ENCODE measurements at places on chromosomes 7 and 10.

DNA sequence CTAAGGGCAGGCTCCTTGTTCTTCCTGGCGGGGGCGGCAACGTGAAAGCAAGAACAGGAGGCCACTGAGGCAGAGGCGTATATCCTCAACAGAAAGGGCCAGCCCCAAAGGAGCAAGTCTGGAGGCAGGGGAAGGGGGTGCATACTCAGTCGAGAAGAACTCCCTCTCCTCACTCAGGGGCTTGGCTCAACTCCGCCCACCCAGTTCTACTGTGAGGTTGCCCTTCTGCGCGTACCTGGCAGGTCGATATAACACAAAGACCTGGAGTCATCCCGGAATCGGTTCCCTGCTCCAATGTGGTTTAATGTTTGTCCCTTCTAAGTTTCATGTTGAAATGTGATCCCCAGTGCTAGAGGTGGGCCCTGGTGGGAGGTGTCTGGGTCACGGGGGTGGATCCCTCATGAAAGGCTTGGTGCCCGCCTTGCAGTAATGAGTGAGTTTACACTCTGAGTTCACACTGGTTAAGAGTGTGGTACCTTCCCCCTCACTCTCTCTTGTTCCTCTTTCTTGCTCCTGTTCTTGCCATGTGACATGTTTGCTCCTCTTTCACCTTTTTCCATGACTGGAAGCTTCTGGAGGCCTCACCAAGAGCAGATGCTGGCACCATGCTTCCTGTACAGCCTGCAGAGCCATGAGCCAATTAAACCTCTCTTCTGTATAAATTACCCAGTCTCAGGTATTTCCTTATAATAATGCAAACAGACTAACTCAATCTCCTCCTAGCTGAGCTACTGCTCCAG lies 32.6 kb downstream of the GSDME start:
- DNase-seq: no peak

DNA sequence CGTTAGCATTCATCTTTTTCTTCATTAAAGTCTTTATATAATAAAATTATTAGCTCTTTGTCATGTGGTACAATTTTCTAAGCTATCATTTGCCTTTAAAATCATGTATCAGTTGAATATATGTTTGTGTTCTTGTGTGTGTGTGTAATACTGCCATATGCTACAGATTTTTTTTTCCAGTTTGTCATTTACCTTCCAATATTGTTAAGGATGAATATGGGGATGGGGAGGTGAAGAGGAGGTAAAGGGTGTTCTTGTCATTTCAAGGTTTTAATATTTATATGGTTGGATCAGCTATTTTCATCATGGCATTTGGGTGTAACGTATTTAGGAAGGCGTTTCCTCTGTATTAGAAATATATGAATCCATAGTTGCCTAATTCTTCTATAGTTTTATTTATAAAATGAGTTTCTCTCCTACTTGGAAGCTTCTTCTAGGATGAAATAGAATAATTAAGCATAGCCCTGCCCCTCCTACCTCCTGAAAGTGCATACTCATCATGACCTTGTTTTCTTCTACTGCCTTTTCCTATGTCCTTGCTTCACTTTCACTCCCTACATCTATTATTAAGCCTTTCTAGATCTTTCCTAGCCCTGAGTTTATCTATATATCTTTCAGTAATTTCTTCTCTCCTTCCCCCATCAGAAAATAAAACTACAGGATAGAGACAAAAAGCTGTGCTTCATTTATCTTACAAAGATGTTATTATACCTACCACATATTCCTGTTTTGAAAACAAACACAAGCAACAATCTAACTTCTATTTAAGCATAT lies 25.1 kb downstream of the RAB18 start:
- DNase-seq: no peak

- peak; percentile 39 for DNase-seq
Measured at GRCh38 chr7:151410405-151411390, 860 bp upstream of the WDR86 start.

GRCh38 chr10:68086910-68087684 lies 12.0 kb upstream of the HERC4 start:
- no peak for DNase-seq

DNA sequence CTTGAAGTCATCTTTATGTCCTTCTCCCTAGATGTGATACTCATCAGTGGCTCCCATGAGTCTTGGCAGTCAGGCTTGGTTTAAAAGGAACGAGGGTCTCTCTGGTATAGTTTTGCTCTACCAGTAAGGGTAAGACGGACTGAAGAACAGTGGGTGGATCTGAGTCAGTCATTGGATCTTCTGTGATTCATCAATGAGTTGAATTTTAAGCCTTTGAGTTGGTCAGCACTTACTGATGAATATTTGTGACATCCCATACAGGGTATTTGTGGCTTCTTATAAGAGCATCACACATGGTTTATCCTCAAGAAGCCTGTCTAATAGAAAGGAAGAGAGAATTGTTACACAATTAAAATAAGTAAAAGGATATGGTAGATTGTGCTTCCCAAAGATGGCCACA lies 87.3 kb upstream of the NAMPT start:
- DNase-seq: no peak

- no peak for DNase-seq
Measured at GRCh38 chr10:12509016-12509793, 159.9 kb downstream of the CAMK1D start.

- DNase-seq: no peak
Measured at GRCh38 chr7:136062625-136063325, 85.6 kb upstream of the MTPN start.

DNA sequence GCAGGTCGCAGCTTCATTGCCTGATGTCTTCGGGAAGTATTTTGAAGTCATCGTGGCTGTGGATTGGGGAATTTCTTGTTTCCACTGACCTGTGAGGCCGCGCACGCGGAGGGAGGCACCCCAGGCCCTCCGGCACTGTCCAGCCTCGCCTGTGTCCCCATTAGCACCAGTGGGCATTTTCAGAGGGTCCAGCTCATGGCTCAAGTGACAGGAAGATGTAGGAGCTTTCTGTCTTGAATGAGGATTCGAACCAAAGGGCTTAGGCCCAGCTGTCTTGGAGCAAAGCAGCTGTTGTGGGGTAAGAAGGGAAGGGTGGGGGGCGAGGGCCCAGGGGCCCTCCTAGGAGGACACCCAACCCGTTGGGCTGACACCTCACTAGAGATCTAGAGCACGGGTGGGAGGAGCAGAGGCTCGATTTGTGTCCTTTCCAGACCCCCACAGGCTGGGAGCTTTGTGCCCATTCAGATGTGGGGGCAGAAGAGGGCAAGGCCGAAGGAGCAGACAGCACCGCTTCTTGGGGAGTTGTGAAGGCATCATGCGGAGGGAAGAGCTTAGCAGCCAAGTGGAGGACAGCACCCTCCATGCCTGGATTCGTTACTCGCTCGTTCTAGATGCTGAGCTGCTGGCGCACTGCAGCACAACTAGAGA lies 914 bp downstream of the ZNF37A start:
- DNase-seq: no peak

DNA sequence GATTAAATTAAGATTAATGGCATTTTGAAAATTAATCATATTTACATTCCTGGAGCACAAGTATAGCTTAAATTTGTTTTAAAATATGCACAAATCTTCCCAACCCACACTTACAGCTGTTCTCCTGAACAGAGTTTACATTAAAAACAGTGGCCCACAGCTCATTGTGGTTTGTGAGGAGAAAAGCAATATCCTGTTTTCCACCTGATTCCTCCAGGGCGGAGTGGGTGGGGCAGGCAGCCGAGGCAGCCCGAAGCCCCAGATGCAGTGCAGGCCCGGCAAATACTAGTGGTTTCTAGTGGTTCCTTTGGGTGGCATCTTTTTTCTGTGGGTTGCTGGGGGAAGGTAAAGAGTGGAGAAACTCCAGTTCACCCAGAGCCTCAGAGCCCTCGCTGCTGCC lies 280.8 kb downstream of the ARHGAP12 start:
- no peak for DNase-seq

DNA sequence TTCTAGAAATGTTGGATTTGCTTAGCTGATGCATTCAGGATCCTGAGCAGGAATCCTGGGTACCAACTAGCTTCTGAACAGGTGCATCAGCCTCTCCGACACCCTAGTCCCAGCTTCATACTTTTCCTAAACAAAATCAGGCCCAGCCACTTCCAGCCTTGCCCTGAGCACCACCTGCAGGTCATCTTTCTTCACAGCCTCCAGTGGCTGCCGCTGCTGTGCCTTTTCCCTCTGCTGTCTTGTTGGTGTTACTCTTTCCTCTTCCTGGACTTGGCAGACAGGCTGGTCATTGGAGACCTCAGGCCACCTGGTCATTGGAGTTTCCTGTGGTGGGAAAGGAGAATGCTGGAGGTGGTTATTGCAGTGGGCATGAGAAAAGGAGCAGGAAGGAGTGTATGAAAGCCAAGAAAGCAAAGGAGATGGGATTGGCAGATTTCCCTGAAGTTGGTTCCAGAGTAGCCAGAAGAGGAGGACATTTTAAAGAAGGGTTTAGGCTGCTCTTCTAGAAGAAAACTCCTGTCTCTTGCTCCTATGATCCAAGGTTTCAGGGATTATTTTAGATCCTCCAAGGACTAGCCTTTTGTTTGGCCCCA lies 48.2 kb upstream of the NFKB2 start:
- no peak for DNase-seq

- DNase-seq: no peak
Measured at GRCh38 chr10:64059884-64060283, 538.7 kb downstream of the REEP3 start.

DNA sequence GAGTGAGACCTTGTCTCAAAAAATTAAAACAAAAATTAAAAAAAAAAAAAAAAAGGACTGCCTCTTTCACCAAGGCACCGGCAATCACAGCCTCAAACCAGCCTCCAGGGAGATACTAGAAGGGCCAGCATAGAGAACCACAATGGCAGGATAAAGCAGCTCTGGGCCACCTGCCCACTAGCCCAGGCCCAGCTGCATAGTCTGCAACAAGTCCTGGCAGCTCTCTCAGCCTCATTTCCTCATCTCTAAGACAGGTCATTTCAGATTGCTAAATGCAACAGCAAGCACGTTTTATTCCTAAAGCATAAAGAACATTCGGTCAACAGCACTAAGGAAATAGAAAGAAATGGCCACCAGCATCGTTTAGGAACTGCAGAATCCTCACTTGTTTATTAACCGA lies 28.8 kb downstream of the XPNPEP1 start:
- DNase-seq: no peak

GRCh38 chr10:12299222-12299965 lies 50.0 kb upstream of the CAMK1D start:
- DNase-seq: no peak

- DNase-seq: no peak
Measured at GRCh38 chr7:95672434-95672833, 76.1 kb upstream of the PDK4 start.

- DNase-seq: no peak
Measured at GRCh38 chr10:72694476-72695369, 2.8 kb downstream of the MCU start.

- no peak for DNase-seq
Measured at GRCh38 chr7:122307228-122307621, 2.7 kb upstream of the FEZF1 start.

- DNase-seq: no peak
Measured at GRCh38 chr7:1121886-1122831, 34.2 kb downstream of the GPER1 start.

GRCh38 chr7:12601302-12601869 lies 30.9 kb downstream of the SCIN start:
- no peak for DNase-seq

GRCh38 chr10:44402465-44403195 lies 17.7 kb upstream of the CXCL12 start:
- no peak for DNase-seq

DNA sequence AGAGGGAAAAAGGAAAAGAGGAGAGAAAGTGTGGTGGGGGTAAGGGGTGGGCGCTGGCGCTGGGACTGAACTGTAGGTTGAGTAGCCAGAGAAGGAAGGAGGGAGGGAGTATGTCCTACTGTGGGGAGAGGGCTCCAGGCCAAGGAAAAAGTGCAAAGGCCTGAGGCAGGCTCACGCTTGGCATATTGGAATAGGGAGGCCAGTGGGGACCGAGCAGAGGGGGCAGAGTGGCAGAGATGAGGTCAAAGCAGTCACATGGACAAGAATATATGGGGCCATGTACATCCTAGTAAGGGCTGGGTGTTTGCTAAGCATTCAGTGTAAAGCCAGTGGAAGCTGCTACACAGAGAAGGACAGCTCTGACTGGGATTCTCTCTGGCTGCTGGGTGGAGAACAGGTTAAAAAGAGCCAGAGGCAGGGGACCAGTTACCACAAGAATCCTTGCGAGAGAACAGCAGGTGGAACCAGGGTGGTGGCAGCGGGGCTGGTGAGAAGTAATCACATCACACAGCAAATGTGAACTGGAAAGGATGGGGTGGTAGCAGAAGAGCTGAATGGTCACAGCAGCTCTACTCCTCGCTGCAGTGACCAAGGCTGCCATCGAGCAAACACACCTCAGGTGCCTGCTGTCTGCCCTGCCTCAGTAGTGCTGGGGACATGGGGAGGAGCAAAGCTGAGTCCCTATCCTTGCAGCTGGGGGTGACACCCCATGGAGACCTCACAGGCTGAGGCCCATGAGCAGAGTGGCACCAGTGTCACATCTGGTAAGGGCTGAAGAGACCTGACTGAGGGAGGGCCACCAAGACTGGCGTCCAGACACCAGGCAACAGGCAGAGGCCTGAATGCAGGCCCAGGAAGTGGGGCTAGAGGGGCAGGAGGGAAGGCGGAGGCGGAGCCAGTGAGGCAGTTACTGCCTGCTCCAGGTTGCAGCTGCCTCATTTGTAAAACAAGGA lies 39.5 kb downstream of the FAM53B start:
- DNase-seq: no peak

DNA sequence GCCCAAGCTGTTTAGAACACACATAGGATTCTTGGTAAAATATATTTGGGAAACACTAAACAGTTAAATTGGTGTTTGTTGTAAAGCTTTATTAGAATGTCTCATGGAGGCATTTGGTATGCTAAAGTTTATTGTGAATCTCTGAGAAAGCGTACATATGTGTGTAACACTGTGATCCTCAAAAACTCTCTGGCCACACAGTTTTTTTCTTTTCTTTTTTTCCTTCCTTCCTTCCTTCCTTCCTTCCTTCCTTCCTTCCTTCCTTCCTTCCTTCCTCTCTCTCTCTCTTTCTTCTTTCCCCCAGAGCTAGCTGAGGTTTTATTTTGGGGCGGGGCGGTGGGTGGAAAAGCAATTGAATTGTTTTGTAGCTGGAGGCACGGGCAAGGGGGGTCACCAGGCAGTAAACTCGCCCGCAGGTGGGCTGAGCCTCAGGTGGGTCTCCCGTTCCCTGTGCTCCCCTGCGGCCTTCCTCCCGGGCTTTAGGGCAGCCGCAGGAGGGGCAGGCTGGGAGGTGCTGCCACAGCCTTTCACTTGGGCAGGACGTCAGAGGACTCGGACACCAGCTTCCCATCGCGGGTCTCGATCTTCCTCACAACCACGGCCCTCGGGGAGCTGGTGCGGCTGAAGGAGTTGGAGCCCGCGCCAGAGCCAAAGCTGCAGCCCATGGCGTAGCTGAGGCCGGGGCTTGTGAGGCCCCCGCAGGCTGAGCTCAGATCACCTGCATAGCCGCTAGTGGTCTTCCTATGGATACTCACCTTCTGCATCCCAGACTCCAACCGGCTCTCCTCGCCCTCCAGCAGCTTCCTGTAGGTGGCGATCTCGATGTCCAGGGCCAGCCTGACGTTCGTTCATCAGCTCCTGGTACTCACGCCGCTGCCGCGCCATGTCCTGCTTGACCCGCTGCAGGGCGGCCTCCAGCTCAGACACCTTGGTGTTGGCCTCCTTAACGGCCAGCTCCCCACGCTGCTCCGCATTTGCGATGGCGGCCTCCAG lies 459.0 kb downstream of the GATA3 start:
- DNase-seq: no peak

All from effector memory CD4-positive, alpha-beta T cell (primary cell).